ENCODE measurements at places on chromosomes 2 and 18.

GRCh38 chr2:23679044-23679443 lies 247.9 kb downstream of the ATAD2B start:
- no peak for DNase-seq

DNA sequence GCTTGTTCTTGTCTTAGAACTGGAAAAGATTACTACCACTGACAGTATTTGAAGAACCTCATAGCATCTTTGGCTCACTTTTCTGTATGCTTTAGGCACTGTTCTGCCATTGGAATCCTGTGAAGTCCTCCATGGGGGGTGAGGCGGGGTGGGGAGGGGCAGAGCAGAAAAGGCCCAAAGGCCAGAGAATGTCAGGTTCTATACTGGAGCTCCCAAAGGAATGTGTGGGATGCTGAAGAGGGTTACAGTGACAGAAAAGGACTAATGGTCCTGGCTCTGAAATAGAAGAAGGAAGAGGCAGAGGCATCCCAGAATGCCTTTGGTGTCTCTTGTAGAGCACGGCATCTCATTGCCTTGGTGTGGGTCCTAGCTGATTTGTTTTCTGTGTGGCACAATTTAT lies 141.9 kb downstream of the HAUS1 start:
- DNase-seq = no peak

DNA sequence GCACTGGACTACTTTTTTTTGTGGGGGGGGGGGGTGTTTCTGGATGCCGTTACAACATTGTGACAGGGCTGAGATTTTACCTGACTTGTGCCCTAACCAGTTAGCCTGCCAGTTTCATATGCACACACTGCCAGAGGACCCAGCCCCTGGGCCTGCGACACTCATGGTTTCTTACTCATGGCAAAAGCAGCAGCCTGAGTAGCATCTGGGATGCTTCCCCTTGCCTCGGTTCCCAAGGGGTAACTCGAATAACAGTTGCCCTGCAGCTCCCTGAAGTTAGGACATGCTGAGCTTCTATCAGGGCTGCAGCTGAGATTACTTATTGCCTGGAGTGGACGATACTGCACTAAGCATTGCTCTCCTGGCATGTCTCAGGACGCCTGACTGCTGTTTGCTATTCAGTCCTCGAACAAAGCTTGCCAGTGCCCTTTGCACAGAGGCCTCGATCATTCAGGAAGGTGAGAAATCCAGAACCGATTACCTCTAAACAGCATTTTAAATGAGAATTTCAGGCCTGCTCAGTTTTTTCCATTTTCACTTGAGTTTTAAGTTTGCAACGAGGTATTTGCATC lies 47.9 kb downstream of the TRPM8 start:
- no peak for DNase-seq

DNA sequence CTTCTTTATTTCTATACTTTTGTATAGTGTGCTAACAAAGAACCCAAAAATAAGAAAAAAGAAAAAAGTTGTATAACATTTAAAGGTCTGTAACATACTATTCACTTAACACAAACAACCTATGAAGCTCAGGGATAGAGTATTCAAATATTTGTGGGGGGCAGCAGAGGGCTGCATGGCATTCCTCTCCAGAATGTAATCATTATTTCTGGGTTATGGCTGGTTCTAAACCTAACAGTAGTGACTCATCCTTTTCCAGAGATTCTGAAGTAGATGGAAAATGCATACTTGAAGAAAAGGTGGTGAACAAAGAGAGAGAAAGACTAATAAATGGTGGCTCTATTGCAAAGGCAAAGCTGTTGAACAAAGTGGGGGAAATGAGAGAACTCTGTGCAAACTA lies 249.4 kb downstream of the NRXN1 start:
- peak; percentile 9 for DNase-seq

- peak; percentile 20 for DNase-seq
Observed at GRCh38 chr2:199704358-199705238, 146.4 kb downstream of the FTCDNL1 start.

DNA sequence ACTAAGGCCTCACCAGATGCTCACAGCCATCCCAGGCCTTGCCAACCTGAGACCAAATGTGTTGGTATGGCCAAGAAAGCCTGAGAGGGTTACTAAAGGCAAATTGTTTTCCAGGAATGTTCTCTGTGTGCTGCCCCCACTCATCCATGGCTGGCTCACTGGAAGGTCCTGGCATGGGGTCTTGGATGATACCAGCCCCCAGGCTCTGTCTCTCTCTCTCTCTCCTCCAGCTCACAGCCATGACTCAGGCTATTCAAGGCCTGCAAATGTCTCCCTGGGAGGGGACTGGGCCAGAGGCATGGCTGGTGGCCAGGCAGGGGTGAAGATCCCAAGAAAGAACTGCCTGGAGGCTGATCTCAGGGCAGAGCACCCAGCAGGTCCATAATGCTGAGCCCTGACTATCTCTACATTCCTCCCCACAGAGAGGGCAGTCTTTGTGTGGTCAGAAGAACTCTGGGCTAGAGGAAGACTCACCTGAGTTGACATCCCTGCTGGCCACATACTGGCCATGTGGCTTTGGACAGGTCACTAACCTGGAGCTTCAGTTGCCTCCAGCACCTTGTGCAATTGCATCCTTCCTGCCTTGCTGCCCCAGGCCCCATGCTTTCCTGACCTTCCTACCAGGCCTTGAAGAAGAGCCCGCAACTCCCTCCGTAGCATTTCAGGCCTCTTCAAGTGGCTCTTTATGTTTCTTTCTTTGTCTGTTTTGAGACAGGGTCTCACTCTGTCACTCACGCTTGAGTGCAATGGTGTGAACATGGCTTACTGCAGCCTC lies 150.4 kb downstream of the ZFP36L2 start:
- peak; percentile 96 for DNase-seq

GRCh38 chr2:164803776-164804466 lies 37.7 kb downstream of the COBLL1 start:
- peak; percentile 39 for DNase-seq
